ENCODE measurements at places on chromosomes 4 and X.

GRCh38 chr4:145587088-145587754 lies 32.0 kb upstream of the MMAA start:
- DNase-seq, result no peak

DNA sequence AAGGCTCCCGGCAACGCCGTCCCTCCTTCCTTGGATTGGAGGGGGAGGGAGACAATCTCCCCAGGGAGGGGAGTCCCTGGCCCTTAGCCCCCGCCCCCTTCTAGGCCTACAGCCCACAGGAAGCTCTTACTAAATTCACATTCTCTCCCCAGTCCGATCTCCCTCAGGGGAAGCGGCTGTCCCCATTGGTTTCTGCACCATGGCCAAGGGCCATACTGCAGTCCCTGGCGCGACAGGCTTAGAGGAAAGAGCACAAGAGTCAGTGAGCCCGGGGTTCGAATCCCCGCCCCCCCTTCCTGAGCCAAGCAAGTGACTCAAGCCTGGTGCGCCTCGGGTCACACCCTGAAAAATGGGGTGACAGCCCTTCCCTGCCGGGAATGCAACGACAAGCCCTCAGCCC lies 1.1 kb downstream of the ABLIM2 start:
- DNase-seq, result no peak

DNA sequence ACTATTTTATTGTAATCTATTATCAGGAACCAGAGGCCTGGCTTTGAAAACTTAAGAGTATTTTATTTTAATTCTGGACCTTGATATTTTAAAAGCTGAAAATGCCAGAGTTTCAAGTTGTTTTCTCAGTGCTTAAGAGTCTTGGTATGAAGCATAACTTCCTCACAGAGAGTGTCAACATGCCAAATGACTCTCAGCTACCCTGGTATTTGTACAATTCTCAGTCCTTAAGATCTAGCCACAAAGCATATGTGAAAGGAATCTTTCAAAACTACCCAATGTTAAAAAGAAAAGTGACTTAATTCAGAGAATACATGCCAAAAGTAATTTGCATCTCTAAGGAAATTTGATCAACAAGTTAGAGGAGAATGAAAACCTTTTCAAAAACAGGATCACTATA lies 171.9 kb downstream of the DKK2 start:
- DNase-seq, result no peak

GRCh38 chrX:12673487-12673886 lies 117.7 kb upstream of the PRPS2 start:
- no peak for DNase-seq

- no peak for DNase-seq
Measured at GRCh38 chr4:83712890-83713289, 177.0 kb downstream of the GPAT3 start.

- no peak for DNase-seq
Measured at GRCh38 chr4:84644087-84644486, 61.2 kb downstream of the CDS1 start.

- DNase-seq, result no peak
Measured at GRCh38 chr4:84648178-84648577, 65.3 kb downstream of the CDS1 start.

- DNase-seq, result peak; percentile 63
Measured at GRCh38 chr4:87038837-87039615, 104.2 kb downstream of the AFF1 start.

DNA sequence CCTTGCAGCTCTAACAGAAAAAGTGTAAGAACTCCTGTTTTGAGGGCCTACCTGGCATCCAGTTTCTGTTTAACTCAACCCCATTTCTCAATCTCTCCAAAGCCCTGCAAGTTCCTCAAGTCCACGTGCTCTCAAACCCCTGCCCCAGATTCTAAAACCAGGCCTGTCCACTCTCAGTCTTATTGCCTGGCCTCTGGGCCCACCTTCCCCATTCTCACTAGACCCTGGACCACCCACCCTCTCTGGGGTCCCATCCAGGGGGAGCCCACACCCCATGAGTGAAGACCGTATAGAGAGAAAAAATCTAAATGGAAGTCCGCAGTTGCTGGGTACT lies 58.3 kb downstream of the TLR10 start:
- no peak for DNase-seq

- DNase-seq, result no peak
Measured at GRCh38 chr4:178340468-178340867, 898.2 kb upstream of the AGA start.

GRCh38 chrX:37677765-37678164 lies 7.8 kb upstream of the XK start:
- DNase-seq, result no peak

DNA sequence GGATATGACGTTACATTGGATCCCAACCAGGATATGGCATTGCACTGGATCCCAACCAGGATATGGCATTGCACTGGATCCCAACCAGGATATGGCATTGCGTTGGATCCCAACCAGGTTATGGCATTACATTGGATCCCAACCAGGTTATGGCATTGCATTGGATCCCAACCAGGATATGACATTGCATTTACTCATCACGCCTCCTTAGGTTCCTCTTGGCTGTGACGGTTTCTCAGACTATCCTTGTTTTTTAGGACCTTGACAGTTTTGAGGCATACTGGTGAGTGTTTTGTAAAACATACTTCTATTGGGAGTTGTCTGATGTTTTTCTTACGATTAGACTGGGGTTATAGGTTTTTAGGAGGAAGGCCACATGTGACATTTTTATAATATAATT lies 5.4 kb upstream of the ACSL1 start:
- DNase-seq, result no peak

DNA sequence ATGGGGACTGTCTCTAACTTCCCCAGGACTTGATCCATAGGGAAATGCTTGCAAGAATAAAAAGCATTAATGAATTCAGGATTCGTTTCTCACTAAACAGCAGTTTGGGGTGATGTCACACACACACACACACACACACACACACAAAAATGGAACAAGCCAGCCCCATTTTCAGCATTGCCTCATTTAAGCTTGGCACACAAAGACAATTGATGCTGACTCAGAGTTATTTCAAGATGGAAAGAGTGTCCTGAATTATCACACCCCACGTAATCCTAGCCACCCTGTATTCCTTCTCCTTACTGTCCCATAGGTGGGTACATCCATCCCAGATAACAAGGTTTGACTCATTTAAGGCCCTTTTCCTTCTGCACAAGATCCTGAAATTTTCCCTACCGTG lies 345.1 kb upstream of the HS3ST1 start:
- DNase-seq, result no peak

- DNase-seq, result no peak
Measured at GRCh38 chr4:76074468-76074867, at the start of gene ART3. Gene ART3, plus strand, starts transcription at chr4:76074709. Its CDS starts 1,181 bp downstream, at chr4:76075890.

DNA sequence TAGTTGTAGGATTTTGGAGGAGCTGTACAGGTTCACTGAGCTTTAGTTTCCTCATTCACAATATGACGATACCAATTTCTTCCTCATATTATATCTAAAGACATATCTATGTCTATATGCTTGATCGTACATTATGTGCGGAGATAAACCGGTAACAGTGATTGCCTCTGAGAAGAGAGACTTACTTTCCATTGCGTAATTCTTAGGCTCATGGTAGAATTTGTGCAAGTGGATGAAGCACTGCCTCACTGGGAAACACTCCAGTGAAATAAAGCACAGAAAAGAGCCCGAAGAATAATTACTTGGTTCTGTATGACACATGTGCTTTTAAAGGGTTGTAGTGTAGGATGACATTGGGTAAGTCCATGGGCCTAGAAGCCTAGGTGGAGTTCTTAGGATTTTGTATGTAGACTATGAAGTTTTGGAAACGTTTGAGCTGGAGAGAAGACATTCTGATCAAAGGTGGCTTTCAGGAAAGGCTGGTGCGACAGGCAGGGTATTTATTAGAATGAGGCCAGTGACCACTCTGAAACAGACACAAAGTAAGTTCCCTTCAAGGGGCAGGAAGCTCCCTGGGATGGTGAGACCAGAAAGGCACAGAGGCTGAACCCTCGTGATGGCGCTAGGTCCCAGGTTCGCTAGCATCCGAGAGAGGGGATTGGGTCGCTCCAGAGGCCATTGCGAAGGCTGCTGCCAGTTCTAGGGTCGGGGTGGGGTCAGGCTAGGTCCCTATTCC lies 649 bp upstream of the VBP1 start:
- no peak for DNase-seq

GRCh38 chrX:19107035-19107434 lies 15.2 kb downstream of the ADGRG2 start:
- no peak for DNase-seq
